ENCODE measurements at places on chromosomes 1 and 21.

- DNase-seq = no peak
Observed at GRCh38 chr21:41333752-41334151, 17.2 kb downstream of the FAM3B start.

DNA sequence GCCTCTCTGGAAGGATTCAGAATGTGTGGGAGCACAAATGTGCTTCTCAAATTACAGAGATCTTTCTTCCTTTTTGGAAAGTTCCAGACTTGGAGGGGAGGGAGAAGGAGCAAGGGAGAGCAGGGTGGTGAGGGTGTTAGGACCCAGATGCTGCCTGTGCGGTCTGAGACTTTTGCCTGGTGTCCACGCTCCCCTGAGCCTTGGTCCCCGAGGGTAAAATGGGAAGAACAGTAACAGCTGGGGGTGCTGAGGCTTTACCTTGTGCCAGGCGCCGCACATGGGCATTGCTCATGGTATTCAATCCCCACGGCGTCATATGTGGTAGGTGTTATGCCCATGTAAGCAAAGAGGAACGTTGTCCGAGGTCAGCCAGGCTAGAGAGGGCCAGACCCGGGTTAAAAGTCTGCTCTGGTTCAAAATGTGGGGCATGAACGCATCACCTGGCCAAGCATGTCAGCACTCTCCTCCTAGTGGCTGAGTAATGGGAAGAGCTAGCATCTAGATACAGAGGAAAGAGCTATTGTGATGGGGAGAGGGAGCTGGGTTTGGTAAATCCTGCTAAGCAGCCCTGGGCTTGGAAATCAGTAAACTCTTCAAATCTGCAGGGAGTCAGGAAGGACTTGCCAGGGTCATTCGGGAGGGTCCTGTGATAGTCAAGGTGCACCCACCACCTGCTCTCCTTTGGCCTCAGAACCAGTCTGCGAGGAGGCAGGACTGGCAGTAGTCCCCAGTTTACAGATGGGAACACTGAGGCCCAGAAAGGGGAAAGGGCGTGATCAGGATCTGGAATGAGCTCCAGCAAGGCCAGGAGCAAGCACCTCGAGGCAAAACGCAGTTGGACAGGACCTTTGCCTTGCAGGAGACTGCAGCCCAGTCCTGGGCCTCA is 4.5 kb upstream of the RUNX3 start:
- DNase-seq = no peak

DNA sequence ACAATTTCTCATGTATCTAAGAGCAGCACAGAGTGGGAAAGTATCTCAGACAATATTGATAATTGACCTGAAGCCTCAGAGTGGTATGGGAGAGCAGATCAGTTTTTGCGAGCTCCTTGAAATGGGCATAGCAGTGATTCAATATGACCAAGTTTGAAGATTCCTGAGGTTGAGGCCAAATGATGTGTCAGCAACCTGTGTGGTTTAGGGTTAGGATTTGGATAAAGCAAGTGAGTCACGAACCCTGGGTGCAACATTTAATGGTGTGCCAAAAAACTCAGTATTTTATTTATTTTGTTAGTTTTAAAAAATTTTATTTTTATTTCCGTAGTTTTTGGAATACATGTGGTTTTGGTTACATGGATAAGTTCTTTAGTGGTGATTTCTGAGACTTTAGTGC is 92.5 kb upstream of the C21orf91 start:
- DNase-seq = no peak

- no peak for DNase-seq
Observed at GRCh38 chr1:221762121-221762520, 20.2 kb upstream of the DUSP10 start.

DNA sequence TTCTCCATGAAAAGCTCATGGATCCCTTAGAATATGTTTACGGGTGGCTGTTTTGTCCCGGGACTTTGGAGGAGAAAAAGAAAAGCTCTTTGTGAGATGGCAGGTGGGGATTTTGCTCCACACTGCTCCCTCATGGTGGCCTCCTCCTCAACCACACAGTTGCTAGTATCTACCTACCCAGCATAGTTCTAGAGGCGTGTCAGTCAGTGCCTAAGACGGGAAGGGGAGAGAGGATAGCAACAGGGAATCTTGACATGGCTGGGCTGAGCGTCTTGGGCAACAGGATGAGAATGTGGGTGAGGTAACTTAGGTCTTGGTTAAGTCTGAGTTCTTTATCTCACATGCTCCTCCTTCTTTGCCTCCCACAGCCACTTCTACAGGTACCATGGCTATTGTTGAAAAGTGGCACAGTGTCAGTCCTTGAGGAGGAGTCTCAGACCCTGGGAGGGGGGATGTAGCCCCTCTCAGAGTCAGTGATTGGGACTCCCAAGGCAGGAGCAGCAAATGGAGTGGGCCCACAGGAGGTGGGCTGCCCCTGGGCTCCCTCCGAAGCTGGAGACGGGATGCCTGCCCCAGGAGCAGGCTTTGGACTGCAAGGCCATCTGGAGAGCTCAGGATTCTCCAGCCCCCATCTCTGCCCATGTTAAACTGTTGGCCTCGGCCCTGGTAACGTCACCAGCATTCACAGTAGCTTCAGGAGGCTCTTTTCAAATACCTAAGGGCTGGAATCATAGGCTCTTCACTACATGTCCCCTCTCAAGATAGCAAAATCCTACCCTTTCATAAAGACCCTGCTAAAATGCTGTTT is 75.4 kb downstream of the TENT5C start:
- DNase-seq = no peak

GRCh38 chr1:81920245-81920740 is 119.6 kb downstream of the ADGRL2 start:
- peak; percentile 10 for DNase-seq

- DNase-seq = no peak
Observed at GRCh38 chr1:4969556-4970129, 315.2 kb downstream of the AJAP1 start.
